Inflammatory macrophage treated with lipopolysaccharide for 4 hours (primary cell): ENCODE measurements at places on chromosomes 7 and 10.

DNA sequence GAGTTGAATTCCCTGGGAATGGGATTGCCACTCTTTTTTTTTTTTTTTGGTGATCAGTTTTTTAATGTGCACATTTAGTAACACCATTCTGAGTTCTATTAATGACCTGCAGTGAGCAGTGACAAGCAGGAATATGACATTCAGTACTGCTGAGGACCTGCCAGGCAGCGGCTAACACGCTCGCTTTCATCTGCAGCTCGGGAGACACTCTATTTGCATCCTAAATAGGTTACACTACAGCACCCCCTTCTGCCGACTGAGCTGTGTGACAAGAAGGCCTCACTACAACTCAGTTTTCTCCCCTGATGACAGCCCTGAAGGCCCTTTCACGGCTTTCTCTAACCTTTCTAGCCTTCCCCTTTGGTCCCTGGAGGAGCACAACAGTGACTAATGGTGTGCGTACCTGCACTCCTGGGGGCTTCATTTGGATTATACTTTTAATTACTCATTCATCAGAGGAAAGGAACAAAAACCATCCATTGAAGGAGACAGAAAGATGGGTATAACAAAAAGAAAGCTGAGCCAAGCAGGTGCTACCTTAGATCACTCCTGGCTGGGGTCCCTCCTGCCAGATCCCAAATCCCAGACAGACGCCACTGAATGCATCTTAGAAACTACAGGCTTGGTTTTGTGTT, 872.4 kb downstream of the LRMDA start:
- DNase-seq, result peak; percentile 44

DNA sequence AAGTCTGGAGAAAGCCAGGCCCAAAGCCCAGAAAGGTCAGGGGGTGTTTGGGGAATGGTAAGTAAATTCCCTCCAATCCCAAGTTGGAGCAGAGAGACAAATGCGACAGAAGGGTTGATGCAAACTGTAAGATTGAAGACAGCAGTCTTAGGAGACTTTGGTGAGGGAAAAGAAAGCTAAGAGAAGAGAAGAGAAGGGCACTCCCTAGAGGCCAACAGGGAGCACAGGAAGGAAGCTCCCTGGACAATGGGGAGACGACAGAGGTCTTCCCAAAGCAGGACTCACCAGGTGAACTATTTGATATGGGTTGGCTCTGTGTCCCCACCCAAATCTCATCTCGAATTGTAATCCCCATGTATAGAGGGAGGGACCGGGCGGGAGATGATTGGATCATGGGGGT, 151.5 kb downstream of the KIF20B start:
- DNase-seq, result no peak

DNA sequence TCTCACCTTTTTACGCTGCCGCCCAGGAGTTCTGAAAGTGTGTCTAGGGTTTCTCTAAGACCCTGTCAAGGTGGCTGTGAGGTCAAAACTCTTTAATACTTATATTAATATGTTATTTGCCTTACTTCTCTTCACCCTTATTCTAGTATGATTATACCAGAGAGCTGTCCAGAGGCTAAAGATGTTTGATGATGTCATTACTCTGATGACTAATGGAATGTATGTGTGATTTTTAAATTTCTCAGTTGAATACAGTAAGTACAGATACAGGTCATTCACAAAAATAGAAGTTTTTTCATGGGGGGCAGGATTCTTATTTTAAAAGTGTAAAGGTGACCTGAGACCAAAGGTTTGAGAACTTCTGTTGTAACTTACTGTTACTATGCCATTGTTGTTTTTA, 150.6 kb upstream of the FOXP2 start:
- DNase-seq, result no peak

GRCh38 chr10:129522041-129522585, 55.1 kb downstream of the MGMT start:
- no peak for DNase-seq

DNA sequence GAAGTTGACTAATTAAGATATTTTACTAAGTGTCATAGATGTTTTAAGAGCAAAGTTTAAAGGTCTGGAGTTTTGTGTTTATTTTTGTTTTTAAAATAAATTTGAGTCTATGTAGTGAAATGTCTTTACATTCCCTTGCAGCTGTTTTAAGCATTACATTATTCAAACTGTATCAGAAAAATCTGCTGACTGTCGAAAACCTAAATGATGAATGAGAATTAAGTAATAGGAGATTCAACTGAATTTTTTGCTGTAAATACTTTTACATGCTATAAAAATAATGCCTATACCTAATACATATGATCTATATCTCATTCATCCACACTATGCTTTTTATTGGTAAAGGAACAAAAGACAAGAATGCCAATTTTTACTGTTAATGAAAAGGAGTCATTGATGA, 227.2 kb downstream of the CSTF2T start:
- no peak for DNase-seq

- DNase-seq, result no peak
Observed at GRCh38 chr10:78165617-78166016, 132.0 kb downstream of the RPS24 start.

DNA sequence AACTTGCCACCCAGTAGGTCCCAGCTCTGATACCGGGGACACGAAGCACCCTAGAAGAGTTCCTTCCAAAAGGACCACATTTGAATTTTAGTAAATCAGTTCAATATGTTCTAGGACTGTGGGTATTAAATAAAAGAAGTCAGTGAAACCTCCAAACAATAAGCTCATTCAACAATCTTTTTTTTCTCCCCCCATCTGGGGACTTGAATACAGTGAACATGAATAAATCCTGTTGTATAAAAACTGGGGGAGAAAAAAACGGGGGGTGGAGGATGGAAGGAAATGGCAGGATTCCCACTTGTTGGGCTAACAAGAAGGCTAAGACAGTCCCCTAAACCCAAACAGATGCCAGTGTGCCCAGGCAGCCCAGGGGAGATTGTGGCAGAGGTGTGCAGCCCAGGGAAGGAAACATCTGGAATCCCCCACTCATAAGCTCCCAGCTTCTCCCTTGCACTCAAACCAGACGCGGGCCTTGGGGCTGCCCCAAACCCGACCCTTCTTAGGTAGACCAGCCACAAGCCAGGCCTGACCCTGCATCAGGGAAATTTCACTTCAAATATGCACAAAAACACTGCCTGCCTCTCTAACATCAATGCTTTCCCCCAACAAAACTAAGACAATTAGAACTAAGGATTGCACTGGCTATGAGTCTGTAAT, 8.8 kb downstream of the AFAP1L2 start:
- no peak for DNase-seq

DNA sequence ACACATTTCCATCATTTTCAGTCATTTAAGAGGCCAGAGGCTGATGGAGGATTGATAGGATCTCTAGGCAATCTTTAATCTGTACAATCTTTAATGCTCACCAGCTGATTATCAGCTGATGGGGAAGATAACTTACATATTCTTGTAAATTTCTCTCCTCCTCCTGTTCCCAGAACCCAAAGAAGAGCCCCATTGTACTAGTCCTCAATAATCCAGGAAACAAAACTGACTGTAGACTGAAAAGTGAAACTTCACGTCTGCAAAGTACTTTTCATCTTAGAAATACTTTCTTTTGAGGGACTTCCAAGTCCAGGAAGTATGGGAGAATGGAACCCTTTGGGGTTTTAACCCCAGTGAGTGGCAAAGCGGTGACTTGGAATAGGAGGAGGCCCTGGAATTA, 283.3 kb downstream of the FRMD4A start:
- DNase-seq, result no peak

DNA sequence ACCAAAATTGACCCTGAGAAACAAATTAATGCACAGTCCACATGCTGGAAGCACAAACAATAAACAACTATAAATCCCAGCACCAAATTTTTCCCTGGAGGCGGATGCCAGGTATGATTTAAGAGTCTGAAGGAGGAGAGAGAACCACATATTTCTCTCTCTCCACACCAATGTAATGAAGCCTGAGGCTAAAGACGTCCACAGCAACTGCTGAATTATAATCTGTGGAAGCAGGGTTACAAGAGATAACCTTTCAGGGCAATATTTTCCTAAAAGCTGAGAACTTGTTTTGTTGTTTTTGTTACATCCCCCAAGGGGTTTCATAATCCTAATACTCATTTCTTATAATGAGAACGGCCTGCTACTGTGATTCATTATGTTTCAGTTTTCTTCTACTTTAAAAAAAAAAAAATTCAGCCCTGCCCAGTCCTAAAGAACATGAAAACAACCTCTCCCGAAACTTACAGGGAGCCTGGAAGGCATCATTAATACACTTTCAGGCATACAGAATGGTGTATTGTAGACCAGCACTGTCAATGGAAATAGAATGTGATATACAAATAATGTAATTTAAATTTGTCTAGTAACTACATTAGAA, 48.5 kb upstream of the ABLIM1 start:
- DNase-seq, result no peak

- DNase-seq, result no peak
Observed at GRCh38 chr7:4240042-4240441, 442.1 kb upstream of the FOXK1 start.

DNA sequence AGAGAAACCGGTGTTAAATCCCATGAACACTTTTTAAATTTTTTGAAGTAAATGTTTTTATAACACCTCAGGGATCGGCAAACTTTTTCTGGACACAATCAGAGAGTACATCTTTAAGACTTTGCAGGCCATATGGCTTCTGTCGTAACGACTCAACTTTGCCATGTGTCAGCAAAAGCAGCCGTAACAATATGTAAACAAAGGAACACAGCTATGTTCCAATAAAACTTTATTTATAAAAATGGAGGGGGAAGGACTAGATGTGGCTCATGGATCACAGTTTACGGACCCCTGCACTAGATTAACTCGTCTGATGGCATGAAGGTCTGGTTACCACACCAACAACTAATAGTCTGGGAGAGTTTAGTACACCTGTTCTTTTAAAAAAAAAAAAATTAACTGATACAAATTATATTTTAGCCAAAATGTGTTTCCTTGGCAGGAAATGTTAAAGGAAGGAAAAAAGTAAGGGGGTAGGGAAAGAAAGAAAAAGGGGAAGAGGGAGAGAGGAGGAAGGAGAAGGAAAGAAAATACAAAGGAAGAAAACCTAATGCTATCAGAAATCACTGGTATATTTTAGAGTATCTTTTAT, 50.2 kb downstream of the ABI1 start:
- no peak for DNase-seq

DNA sequence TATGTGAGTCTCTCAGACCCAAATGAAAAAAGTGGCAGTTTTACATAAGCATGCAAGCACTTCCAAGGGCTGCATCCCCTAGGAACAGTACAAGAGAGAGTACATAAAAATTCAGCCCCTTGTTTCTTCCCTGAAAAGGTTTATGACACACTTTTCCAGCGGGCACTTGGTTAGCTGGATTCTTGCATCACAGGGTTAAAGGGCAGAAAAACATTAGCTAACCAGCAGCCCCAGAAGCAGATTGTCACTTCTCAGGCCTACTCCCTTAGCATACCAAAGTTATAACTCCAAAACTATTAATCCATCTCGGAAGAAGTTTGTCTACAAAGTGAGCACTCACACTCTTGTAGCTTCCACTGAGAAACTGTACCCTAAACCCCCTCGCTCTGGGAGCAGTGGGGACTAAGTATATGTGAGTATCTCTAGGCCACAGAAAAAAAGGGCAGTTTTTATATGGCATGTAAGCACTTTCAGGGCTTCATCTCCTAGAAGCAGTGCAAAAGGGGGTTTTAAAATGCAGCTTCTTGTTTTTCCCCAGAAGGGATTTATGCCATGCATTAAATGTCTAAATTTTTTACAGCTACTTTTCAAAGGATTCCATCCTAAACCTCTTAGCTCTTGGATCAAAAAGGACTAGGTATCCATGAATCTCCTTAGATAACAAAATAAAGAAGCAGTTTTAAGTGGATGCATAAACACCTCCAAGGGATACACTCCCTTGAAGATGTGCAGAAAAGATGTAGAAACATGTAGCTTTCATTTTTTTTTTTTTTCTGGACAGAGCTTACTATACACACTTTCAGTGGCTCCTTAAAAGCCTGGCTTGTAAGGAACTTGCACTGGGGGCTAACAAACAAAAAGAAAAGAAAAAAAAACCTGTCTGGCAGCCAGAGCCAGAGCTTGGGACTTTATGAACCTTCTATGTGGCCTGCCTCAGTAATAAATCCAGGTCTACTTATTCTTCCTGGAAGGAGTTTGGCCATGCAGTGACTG, 956.7 kb downstream of the CCSER2 start:
- DNase-seq, result no peak
